Hypothalamus (tissue), 51 donors: ENCODE measurements at places on chromosomes 3 and 15.
A peak's percentile ranks its signal among the peaks of the same experiment; 100 is the strongest.

GRCh38 chr3:60809857-60810610 is 441.2 kb downstream of the FHIT start:
- no peak for DNase-seq

- DNase-seq: no peak
Measured at GRCh38 chr15:78284758-78285157, 14.7 kb downstream of the SKIC8 start.

GRCh38 chr3:119555929-119556328 is 3.5 kb downstream of the CD80 start:
- DNase-seq: no peak

DNA sequence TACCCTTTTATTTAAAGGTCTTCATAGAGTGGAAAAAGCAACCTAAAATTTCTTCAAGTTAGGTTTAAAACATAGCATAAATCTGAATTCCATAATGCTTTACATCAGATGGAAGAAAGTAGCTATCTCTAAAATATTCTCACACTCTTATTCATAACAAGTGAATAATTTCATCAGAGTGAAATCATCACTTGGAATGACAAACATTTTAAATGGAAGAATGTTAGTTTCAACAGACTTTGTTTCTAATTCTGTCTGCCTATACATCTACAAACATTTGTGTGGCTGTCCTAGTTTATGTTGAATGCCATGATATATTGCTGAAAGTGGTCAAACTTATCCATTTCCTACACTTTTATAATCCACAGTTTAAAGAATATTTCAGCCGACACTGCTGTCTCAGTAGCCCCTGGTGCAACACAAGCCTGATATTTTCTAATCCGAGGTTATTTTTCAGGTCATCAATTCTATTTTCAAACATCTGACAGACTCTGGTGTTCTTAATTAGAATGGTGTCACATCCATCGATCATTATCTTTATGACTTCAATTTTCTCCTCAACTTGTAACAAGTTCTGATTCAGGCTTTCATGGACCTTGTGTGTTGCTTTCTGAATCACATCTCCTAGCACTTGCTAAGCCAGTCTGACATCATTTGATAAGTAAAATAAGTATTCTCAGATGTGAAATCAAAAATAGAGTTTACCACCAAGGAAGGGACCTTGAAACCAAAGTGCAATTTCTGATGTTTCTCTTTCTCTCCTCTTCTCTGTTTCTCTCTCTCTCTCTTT is 17.1 kb upstream of the CNTN3 start:
- no peak for DNase-seq

DNA sequence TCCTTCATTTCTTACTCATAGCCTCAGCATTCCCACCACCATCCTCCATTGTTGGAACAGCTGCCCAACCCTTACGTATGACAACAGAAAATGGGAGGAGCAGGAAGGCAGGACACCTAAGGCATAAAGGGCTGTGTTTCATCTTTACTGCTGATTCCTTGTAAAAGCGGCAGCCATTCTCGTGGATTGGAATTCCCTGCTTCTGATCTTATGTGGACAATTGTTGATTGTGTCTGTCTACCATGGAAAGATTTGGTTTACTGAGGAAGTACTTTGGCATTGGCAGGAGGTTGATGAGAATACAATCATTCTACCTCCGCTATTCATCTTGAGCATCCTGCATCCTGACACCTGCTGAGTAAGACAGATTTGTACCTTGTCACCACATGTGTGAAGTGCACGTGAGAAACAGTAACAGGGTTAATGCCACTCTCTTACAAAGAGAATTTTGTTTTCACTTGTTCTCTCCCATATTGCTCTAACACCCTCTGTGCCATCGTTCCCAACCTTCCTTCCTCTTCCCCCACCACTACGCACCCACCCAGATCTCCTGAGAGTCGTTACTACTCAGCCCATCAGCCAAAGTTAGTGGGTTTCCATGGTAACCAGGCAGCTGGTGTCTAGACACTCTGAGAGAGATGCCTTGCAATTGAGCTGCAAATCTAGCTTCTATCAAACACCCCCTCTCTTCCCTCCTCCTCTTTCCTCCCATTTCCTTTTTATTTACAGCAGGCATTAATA is 75.7 kb downstream of the GAP43 start:
- peak; percentile 23 for DNase-seq

- DNase-seq: no peak
Measured at GRCh38 chr3:120344349-120344748, 4.8 kb downstream of the LRRC58 start.

GRCh38 chr15:27784107-27784506 is 315.0 kb downstream of the OCA2 start:
- no peak for DNase-seq

DNA sequence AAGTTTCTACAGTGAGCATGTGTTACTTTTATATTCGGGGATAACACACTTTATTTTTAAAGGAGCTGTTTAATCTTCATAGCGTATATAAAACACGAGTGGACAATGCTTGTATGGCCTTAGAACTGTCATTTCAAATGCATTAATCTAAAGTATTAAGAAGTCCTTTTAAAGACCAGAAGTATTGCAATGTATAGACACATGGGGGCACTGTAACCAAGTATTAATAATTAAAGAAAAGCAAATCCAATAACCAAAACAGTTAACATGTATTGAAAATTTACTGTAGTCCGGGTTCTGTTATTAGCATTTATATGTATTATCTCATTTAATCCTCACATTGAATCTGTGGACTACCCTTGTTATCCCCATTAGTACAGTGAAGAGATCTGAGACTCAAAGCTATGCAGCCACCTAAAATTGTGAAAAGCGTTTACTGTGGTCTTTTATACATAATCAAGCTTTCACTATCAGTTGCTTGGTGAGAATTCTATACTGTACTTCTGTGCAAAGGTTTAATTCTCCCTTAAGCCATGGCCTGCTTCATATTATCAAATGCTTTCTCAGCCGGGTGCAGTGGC is 10.1 kb downstream of the ARL14 start:
- DNase-seq: no peak

GRCh38 chr15:99582508-99582960 is 16.8 kb downstream of the MEF2A start:
- no peak for DNase-seq

DNA sequence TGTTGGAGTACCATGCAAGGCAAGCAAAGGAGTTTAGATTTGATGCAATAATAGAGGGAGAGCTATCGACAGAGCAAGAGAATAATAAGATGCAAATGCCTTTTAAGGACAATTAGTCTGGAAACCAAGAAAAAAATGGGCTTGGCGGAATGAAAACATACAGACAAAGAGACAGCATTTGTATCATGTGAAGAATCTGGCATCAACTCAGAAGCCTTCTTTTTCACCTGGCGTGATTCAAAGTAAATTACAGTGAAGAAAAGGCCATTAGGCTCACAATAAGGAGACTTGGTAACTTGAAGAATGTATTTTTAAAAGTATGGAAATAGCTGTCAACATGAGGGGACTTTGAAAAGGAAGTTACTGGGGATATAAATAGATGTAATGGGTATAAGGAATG is 521.2 kb upstream of the GOLIM4 start:
- DNase-seq: no peak

- no peak for DNase-seq
Measured at GRCh38 chr15:60022379-60022741, 18.2 kb downstream of the FOXB1 start.

GRCh38 chr3:115469649-115470048 is 153.7 kb upstream of the GAP43 start:
- DNase-seq: no peak
